ENCODE measurements at places on chromosomes 1 and 21. TPM values are rescaled to one million over a fixed set of nuclear protein-coding genes. Genes with fewer than 3 reads are reported as not detected.

C1orf94 gene
- polyA plus RNA-seq = not detected

- no peak for DNase-seq
These were observed 127.7 kb downstream of the TGFB2 start for GRCh38 chr1:218472885-218473284.

GRCh38 chr1:201859424-201859823 is 29.3 kb upstream of the SHISA4 start:
- no peak for DNase-seq

- no peak for DNase-seq
These were observed 188.1 kb downstream of the TGFBR3 start for GRCh38 chr1:91697861-91698260.

- no peak for DNase-seq
These were observed 43.6 kb upstream of the PDE9A start for GRCh38 chr21:42609811-42610210.

DNA sequence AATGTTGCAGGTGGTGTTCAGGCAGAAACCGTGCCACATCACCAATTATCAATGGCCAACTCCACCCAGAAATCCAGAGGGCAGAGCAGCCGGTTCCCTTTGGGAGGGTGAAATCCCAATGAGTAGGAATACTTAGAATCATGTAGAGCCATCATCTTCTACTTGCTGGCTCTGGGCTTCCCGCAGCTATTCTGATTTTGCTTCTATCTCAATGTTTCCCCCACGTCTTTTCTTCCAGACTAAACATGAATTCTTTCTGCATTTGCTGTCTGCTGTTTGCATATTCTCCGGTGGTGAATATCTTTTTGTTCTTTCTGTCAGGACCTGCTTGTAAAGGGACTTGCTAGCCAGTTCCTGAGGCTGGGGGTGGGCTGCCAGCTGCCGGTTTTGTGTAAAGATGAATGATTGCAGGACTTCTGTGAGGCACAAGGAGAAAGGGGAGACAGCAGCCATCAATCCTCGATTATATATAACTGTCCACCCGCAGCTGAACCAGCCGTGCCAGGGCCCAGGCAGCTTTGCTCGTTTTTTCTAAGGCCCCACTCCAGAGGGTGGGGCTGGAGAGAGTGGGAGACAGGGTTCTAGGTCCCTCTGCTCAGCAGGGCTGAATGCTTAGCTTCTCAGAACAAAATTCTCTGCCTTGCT is 33.2 kb downstream of the PRAMEF20 start:
- DNase-seq = no peak

DNA sequence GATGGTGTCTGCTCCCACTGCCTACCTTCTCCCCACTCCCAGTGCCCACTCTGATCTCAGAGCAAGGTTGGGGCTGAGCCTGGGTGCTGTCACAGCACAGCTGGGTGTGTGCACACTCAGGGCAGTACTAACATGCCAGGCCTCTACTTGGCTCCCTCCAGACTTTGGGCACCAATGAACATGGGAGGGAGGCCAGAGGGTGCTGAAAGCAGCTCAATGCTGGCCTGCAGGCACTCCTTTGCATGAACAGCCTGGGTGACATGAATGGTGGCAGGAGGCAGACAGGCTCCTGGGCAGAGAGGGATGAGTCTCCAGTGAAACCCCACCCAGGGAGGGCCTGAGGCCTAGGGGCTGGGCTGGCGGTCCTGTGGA is 25.8 kb upstream of the DENND1B start:
- DNase-seq = no peak

DNA sequence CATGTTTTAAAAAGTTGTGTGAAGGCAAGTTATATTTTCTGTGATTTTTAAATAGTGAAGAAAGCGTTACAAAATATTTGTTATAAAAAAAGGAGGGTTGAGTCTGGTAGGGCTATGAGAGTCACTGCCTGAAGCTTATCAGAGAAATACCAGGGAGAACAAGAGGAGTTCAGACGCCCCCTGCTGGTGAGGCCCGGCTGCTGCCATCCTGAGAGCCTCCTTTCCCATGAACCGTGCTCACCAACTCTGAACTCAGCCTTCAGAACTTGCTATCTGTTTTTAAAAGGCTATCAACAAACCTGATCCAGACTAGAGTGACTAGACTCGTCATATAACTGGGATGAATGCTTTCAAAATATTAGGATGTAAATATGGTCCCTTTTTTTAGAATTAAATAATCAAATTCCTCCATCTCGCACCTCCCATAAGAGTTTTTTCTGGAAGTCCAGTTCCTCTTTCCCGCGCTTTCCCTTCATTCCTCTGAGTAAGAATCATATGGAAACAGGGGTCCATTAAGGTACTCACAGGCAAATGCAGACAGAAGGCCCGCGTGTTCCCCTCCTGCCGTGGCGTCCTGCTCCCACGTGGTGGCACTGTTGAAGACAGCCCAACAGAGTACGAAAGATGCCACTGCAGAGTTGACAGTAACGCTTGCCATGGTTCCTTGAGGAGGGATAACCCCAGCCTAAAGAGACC is 26.2 kb upstream of the SPATA6 start:
- DNase-seq = peak; percentile 55

DNA sequence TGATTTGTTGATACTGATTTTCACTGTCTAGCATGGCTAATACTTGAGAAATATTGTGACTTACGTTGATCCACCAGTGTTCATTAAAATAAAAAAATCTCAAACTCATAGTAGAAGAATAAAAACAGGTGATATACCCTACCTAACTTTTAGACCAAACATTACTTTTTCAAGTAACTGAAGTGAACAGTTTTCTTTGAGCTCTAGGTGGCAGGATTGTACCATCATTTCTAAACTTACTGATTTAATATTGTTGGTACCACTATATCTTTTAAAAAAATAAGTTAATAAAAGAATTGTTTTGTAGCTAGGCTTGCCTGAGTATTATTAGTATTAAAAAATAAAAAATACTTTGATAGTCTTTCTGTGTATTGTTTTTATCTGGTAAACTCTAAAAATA is 21.5 kb downstream of the CDC73 start:
- DNase-seq = no peak

DNA sequence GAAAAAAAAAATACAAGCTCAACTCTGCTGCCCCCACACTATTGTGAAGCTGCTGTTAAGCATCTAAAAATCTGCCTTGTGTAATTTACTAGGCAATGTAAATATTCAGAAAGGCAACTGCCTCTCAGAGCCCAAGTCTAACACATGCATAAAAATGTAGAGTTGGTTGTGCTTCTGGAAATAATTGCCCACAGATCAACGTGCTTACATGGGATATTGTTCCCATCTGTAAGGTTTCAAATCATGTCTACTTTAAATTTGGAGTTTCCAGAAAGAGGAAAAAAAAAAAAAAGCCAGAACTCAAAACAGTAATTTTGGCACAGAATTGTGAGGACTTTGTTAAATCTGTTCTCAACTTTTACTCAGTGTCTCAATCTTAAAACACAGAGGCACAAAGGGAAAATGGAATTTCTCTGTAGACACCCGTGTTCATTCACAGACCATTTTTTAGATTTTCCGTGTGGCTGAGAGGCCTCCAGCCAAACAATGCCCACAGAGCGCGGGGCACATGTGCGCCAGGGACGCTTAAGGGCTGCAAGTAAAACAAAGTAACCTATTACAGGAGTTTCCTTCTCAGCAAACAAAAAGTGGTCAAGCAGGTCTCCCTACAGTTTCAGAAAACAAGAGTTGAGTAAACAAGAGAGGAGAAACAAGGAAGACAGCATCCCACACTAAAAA is 115.5 kb downstream of the RERE start:
- DNase-seq = no peak

HCRTR1 gene
- polyA plus RNA-seq = not detected

S100A2 gene
- polyA plus RNA-seq = not detected

DNA sequence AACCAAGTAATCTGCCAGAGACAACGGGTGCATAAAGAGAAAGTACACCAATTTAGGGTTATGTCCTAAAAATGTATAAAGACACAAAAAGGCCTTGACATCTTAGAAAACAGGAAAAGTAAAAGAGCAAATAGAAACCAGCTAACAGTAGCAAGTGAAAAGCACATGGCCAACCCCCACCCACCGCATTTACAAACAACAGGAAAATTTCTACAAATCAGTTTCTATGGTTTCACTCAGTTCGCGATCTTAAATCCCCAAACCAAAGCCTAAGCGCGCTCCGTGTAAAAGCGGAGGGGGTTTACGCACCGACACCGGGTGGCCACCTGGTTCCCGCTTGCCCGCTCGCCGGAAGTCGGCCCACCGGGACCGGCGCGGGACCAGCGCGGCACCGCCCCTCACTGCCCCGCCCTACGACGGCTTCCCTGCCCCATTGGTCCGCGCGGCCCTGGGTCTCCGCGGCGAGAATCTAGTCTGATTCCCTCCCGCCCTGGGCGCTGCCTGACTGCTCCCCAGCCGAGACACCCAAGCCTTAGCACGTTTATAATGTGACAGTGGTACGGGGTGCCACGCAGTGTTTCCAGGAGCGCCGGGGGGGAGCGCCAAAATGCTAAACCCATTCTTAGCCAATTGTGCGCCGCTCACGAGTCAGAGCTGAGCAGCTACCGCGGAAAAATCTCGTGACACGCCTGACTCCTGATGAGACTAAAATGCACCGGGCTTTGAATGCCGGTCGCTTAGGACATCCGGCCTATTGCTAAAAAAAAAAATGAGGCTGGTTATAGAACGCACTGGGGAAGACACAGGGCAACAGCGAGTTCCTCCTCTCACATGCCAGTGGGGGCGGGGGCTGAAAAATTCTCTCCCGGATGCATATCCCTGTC is at the start of gene GART:
Gene GART, minus strand, starts transcription at position 362 of the 884 bp plus-strand sequence. CDS start 2,802 bp downstream, outside the sequence.
- peak; percentile 88 for DNase-seq

DNA sequence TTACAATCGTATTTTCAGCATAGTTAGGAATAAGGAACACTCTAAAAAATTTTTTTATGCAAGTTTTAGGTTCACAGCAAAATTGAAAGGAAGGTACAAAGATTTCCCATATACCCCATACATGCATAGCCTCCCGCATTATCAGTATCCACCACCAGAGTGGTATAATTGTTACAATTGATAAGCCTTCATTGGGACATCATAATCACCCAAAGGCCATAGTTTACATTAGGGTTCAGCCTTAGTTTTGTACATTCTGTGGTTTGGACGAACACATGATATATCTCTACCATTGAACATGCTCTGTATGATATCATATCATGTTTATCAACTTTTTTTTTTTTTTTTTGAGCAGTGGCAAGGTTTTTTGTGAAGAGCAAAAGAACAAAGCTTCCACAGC is 180.0 kb downstream of the SDCCAG8 start:
- DNase-seq = no peak

TARS2 gene
- 38.8 TPM for polyA plus RNA-seq

- no peak for DNase-seq
These were observed 3.2 kb downstream of the DAP3 start for GRCh38 chr1:155691992-155692528.

- DNase-seq = no peak
These were observed 570.5 kb downstream of the PTPRU start for GRCh38 chr1:29806646-29807319.

GRCh38 chr1:26949926-26950319 is 10.3 kb downstream of the KDF1 start:
- DNase-seq = no peak

MAP1LC3C gene
- 0.28 TPM for polyA plus RNA-seq

DNA sequence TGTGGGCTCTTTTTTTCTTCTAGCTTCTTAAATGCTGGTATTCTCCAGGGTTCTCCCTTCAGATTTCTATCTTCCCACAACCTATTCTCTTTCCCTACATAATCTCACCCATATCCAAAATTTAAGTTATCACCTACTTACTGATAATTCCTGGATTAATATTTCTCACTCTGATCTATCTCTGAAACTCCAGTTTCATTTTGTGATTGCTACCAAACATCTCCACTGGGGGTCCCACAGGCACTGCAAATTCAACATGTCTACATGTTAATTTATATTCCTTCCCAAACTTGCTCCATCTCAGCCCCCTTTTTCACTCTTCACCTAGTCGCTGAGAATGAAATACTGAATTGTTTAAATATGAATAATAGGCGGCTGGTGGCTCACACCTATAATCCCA is 9.9 kb upstream of the C1orf141 start:
- DNase-seq = no peak

GRCh38 chr1:28893403-28894102 is 20.8 kb upstream of the EPB41 start:
- DNase-seq = no peak

DNA sequence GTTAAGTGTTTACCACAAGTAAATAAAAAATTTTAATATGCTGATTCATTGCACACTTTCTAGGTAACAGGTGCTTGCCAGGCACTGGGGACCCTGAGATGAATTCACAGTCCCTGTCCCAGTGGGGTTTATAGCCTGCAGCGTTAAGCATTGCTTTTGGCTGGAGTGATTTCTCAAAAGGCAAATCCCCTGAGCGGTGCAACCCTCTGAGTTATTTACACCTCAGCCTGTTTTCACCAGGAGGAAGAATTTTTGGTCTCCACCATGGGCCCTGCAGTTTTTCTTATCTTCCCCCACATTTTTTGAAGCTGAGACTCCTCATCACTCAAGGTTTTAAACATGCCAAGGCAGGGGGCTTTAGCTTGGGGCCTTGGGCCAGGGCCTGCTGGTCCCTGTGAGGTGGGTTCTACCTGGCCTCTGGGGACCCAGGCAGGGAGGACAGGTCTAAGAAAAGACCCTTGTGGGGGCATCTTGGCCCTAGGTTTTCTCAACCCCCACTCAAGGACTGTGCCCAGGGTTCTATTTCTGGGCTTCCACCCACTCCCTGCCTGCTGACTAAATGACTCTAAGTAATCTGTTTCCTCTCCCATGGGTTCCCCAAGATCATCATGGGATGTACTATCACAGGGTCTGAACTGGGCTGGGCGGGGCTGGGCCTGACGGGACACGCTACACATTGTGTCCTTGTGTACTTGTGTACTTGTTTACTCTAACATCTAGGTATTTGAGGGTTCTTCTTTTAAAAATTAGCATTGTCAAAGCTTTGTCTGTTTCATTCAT is 10.2 kb upstream of the CHIT1 start:
- no peak for DNase-seq

PRELP gene
- polyA plus RNA-seq = not detected

ADCY10 gene
- polyA plus RNA-seq = not detected

DNA sequence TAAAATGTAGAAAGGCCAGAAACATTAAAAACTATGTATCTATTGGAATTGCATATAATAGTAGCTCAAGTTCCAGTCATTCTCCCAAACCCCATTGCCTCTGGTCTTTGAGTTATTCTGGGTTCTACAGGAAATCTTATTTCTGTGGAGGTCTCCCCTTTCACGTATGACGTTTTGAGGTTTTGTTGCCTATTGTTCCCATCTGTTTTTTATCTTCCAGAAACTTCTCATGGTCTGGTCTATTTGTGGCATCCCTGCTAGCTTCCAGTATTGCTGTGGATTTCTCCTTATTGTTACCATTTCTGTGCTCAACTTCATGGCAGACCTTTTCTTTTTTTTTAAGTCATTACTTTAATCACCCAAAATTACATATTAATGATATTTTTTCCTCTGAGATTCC is 43.3 kb downstream of the DTL start:
- DNase-seq = no peak

- DNase-seq = peak; percentile 77
These were observed 8.0 kb upstream of the CAMK2N1 start for GRCh38 chr1:20493839-20494608.

AKR7A3 gene
- 0.21 TPM for polyA plus RNA-seq

HCN3 gene
- not detected for polyA plus RNA-seq

GRCh38 chr1:23585321-23586022 is 26.2 kb upstream of the ID3 start:
- no peak for DNase-seq

- no peak for DNase-seq
These were observed 143.2 kb upstream of the CSF3R start for GRCh38 chr1:36625935-36626310.

All from naive B cell (primary cell).